ENCODE measurements at places on chromosomes 7 and 10.

DNA sequence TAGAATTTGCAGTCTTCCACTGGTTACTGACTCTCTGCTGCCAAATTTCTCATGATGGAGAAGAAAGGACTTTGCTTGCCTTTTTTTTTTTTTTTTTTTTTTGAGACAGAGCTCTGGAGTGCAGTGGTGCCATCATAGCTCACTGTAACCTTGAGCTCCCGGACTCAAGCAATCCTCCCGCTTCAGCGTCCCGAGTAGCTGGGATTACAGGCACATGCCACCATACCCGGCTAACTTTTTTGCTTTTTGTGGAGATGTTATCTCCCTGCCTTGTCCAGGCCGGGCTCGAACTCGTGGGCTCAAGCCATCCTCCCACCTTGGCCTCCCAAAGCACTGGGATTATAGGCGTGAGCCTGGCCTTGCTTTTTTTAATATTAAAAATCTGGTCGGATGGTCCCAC, 6.2 kb downstream of the INSIG1 start:
- no peak for DNase-seq

DNA sequence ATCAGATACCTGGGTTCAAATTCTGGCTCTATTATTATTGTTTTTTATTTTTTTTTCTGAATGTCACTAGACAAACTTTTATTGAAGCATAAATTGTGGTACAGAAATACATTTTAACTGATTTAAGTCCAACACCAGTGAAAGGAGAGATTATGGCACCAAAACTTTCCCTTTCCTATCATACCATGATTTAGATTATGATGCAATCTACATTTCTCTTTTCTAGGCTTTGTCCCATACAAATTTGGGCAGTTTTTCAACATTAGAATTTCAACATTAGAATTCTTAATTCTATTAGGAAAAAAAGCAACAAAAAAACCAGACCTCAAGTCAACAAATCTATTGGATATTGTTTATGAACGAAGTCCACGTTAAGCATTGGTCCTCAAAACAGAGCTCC, 11.0 kb downstream of the AS3MT start:
- no peak for DNase-seq

- DNase-seq = no peak
Measured at GRCh38 chr7:151895008-151895630, 18.2 kb upstream of the PRKAG2 start.

GRCh38 chr7:88278881-88279280, 27.8 kb downstream of the STEAP4 start:
- DNase-seq = no peak

- no peak for DNase-seq
Measured at GRCh38 chr10:116241085-116241484, 31.9 kb downstream of the GFRA1 start.

DNA sequence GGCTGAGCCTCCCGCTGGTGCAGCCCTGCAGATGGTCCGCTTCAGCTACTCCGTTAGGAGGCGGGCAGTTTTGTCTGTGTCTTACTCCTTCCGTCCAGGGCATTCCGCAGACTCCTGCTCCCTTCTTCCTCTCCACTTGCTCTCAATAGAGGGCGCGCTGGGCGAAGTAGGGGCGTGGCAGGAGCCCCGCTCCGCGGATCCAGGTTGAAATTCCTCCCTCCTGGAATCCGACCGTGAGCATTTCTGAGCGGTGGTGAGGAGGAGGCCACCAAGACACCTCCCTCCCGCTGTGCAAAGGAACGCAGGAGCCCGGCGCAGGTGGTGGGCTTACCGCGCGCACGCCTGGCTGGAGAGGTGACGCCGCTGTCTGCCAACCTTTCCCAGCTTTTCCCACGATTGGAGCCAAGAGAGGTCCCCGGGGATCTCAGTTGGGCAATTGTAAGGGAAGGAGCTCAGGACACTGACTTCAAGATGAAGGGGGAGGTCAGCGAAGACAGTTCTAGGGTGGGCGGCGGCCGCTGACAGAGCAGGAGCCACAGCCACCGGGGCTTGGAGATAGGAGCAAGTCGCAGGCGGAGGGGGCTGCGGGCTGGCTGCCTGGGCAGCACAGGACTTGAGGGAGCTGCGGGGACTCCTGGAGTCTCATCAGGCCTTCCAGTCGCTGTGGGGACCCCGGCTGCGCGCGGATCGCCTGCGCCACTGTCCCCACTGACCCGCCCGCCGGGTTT, 1011.3 kb downstream of the XPNPEP1 start:
- DNase-seq = peak; percentile 51

GRCh38 chr7:36949711-36950600, 225.7 kb upstream of the AOAH start:
- DNase-seq = no peak

DNA sequence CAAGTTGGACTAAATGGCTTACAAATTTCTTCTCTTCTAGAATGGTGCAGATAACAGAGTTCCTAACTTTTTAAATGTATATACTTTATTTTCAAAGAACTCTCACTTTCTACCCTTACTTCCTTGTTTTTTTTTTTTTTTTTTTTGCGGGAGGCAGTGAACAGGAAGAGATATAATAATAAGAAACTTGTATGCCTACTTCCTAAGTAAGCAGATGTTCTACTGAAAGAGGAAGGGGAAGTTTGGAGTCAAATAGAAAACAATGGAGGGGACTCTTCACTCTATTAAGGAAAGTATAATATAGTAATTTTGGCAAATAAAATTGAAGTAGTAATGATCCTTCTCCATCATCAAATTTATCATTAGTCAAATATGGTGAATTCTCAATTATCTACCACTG, 754.0 kb downstream of the KCNMA1 start:
- DNase-seq = no peak

GRCh38 chr10:14609178-14609577, 165.5 kb downstream of the FAM107B start:
- no peak for DNase-seq

DNA sequence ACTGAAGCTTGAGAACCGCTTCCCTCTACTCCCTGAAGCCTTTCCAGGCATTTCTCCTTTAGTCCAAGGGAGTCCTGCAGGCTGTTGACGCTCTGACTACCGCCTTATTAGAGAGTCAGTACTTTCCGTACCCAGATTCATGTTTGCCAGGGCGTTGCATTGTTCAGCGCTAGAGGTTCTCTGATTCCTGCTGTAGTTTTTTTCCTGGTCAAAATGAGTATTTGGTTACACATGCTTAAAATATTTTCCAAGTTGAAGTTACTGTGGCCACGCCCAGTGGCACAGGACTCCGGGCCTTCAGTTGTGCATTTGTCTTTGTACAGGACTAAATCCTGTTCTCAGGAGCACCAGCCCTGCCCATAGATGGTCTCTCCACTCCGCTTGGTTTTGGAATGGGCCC, 7.9 kb downstream of the MTURN start:
- DNase-seq = peak; percentile 19

GRCh38 chr10:79066411-79067240, 2.1 kb upstream of the ZMIZ1 start:
- DNase-seq = peak; percentile 35

GRCh38 chr10:58992830-58993460, 183.5 kb upstream of the PHYHIPL start:
- no peak for DNase-seq

GRCh38 chr7:66502230-66503035, 126.2 kb upstream of the KCTD7 start:
- no peak for DNase-seq

DNA sequence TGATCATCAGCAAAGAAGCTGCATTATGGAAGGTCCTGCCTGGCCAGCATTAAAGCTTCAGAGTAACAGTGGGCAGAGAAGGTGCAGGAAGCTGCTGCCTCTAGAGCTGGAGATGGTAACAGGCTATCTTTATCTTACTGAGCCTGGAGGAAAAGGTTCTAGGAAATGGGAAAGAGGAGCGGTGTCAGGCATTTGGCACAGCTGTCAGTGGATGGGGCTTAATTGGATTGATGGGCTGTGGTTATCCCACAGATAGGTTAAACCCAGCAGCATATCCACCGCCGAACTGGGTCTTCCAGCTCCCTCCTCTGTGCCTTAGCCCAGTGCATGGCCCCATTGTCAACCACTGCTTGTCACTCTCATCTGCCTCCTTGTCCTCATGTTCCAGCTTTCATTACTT, 127.6 kb downstream of the CCNY start:
- no peak for DNase-seq

DNA sequence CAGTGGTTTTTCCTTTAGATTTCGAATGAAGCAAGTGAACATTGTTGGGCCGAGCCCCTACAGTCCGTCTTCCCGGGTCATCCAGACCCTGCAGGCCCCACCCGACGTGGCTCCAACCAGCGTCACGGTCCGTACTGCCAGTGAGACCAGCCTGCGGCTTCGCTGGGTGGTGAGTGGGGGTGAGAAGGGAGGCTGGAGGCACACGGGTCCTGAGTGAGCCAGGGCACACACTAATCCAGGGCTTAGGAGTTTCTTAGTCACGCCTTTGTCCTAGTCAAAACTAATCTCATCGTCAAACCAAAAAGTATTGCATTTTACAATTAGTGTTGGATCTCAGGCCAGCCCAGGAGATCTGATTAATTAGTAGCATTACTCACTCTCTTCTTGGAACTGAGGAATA, 568.8 kb upstream of the FOXK1 start:
- no peak for DNase-seq

GRCh38 chr7:106187613-106188350, 75.7 kb upstream of the SYPL1 start:
- peak; percentile 26 for DNase-seq

DNA sequence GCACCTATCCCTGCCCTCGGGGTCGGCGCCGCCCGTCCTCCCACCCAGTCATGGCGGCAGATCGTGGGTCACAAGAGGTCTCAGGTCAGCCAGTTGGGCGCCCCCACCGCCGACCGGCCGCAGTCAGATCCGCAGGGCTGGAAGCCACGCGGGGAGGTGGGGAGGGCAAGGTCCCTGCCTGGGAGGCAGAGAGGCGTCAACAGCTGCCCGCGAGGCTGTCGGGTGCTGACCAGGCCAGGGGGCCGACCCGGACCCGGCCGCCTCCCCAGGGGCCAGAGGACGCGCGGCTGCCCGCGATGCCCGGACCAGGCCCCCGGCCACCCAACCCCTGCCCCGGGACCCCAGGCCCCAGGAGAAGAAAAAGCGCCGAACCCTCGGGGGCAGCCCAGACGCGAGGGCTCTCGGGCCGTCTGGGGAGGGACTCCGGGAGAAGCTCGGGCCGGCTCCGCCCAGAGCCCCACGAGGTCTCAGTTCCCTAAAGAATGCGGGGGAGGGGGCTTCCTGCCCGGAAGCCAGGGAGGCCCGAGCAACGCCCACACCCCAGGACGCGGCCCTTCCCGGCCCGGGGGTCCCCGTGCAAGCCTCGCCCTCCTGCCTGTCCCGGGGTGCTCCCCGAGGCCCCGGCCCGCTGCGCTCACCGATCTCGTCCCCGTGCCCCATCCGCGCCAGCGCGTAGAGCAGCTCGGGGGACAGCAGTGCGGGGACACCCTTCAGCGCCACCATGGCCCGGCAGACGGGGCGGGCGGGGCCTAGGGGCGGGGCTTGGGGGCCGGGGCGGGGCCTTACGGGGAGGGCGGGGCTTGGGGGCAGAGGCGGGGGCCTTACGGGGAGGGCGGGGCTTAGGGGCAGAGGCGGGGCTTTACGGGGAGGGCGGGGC, at the start of gene FUOM:
Gene FUOM (minus strand): TSS at position 735 of the 877 bp plus-strand sequence. CDS start 12 bp downstream, at position 723.
- peak; percentile 29 for DNase-seq

DNA sequence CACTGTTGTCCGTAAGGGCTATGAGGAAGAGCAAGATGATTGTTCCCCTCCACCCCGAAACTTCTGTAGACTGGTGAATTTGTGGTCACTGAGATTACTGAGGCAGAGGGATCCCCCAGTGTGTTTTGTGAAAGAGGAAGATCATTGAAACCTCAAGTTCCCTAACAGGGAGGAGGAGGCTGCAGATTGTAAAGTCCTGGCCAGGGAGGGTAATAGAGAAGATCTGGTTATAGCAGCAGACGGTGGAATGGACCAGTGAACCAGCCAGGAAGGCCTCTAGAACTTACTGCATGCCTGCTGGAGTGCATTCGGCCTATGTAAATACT, 31.1 kb downstream of the LMTK2 start:
- no peak for DNase-seq

GRCh38 chr7:155338632-155339320, 41.1 kb downstream of the INSIG1 start:
- no peak for DNase-seq

DNA sequence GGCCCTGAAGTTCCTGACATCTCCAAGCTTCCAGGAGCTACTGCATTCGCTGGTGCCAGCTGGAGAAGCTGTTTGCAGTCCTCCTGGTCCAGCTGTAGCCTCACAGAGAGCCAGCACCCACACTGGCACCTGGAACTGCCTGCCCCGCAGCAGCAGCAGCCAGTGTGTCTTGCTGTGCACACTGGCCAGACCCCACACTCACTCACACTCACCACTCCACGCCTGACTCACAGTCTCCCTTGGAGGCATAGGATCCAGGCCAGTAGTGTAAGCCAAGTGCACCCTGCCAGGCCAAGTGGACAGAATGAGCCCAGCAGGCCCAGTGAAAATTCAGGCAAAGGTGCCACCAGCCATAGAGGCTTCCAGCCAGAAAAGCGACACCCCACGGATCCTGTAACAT, 566.3 kb downstream of the GRM8 start:
- no peak for DNase-seq

- DNase-seq = no peak
Measured at GRCh38 chr7:41972776-41973175, 264.2 kb downstream of the GLI3 start.

GRCh38 chr7:63899691-63900393, 98.8 kb upstream of the ZNF722 start:
- DNase-seq = no peak

- DNase-seq = no peak
Measured at GRCh38 chr7:112886208-112886607, 96.0 kb upstream of the TMEM168 start.

DNA sequence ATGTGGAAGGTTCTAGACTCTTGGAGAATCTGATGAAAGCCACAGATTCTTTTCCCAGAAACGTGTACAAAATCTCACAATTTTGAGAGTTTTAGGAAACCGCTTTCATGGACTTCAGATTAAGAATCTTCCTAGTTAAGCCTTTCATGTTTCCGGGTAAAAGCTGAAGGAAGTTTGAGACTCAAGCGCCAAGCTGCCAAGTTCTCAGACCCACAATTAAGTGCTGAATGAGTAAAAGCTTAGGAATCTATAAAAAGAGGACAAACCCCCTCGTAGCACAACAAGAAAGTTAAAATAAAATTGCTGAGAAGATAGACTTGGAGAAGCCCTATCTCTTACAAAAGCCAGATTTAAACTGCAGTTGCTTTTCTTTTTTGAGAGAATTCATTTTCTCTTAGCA, 99.6 kb downstream of the ST8SIA6 start:
- DNase-seq = no peak

- DNase-seq = no peak
Measured at GRCh38 chr10:130372222-130372621, 236.0 kb downstream of the GLRX3 start.
